ENCODE measurements at places on chromosomes 7 and 10. TPM values are rescaled to one million over a fixed set of nuclear protein-coding genes. Genes with fewer than 3 reads are reported as not detected.

GRCh38 chr7:512146-512510, 7.5 kb downstream of the PDGFA start:
- DNase-seq: no peak

GRCh38 chr7:148979827-148980226, 48.5 kb downstream of the PDIA4 start:
- DNase-seq: no peak

- DNase-seq: no peak
Measured at GRCh38 chr7:84251277-84251781, 56.7 kb upstream of the SEMA3A start.

DNA sequence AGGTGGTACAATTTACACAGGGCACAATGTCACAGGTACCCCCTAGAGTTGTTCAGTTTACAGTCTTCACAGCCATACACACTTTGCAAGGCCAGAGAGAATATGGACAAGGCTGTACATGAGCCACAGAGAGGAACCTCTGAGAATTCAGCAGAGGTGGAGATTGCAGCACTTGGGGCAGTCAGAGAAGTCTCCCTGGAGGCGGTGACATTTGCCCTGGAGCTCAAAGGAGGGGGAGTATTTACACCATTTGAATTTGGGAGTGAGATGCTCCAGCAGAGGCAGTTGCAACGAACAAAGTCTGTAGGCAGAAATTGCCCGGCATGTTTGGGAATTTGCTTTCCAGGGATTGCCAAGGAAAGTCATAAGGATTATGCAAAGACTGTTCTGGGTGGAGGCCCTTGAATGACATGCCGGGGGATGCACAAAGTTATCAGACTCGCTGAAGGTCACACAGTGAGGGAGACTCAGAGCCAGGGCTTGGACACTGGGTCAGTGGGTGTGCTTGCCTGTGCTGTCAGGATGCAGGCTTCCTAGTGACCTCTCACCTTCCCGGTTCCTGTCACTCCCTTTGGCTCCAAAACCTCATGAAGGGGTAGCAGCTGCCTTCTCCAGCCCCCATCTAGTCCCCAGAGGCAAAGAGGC, 160.7 kb upstream of the PCBD1 start:
- DNase-seq: no peak

DNA sequence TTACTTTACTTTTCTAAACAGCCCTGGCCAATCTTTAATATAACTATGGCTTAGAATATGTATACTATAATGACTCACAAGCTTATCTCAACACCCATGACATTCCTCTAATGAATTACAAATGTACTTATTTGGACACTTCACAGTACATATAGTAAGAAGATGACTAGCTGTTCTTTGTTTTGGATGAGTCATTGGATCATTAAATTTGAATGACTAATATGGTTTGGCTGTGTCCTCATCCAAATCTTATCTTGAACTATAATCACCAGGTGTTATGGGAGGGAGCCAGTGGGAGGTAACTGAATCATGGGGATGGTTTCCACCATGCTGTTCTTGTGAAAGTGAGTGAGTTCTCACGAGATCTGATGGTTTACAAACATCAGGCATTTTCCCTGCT, 807.5 kb upstream of the SORCS1 start:
- no peak for DNase-seq

- no peak for DNase-seq
Measured at GRCh38 chr10:100006243-100006886, 3.4 kb downstream of the DNMBP start.

Gene SPDYE6
- total RNA-seq: not detected

Gene GNGT1
- not detected for total RNA-seq

Gene SRRM3
- total RNA-seq: 7.6 TPM

Gene KLF6
- 9.8 TPM for total RNA-seq

Gene LFNG
- total RNA-seq: 20.0 TPM

Gene LRRD1
- not detected for total RNA-seq
